ENCODE measurements at places on chromosomes 4 and X.

DNA sequence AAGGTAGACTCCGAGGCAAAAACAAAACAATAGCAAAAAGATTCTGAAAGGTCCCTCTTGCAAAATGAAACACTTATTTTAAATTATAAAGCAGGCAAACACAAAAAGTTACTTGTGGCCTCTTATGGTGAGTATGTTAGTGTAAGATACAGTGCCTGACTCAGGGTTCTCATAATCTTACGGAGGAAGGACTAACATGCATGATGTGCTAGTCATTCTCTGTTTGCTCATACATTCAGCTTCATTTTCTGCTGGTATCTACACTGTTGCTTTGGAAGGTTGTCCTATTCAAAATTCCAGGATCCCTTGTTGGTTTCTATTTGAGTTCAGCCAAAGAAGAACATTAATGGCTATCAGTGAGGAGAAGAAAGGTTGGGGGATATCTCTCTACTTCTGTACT lies 249.1 kb upstream of the FAM47A start:
- no peak for DNase-seq

DNA sequence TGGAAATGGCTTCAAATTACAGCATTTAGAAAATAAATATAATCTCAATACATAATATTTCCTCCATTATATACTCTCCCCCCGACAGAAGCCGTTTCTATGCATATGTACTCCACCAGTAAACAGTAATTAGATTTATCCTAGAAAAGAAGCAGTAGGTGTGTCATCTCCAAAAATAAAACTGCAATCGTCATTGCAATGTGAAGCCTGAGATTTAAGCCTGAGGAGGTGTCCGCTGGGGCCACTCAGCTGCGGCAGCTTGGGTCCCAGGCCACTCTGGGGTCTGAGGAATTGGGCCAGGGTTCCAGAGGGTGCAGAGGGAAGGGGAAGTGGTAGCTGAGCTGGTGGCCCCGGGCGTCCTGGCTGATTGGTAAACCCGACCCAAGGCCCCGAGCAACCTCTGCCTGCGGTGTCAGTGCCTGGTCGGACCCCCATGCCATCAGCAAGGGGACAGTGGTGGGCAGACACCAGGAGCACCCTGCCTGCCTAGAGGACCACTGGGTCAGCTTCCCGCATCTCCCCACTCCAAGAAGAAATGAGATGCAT lies 7.8 kb upstream of the MXD4 start:
- DNase-seq, result no peak

GRCh38 chrX:129006491-129006890 lies 516.8 kb downstream of the SMARCA1 start:
- DNase-seq, result no peak

DNA sequence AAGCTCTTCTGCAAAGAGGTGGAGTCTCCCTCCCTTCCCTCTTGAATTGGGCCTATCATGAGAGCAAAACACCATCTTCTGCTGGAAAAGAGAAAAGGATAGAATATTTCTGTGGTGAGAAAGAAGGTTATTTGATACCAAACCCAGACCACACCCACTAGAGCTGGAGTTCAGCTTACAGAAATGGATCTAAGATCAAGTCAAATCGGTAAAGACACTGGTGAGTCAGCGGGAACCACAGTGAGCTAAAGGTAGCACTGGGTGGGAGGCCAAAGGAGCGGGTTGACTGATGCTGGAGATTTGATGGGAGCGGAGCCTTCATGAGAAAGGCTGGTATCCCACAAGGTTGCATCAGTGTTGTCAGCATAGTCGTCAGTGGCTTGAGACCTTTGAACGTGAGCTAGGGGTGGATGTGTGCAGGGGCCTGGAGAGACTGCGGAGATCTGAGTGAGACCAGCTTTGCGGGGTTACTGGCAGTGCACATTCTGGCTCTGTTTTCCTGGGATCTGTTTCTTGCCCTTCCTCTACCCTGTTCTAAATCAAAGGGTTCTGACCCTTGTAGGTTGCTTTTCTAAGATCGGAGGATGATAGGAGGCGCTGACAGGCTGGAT lies 106.4 kb upstream of the SCOC start:
- no peak for DNase-seq

DNA sequence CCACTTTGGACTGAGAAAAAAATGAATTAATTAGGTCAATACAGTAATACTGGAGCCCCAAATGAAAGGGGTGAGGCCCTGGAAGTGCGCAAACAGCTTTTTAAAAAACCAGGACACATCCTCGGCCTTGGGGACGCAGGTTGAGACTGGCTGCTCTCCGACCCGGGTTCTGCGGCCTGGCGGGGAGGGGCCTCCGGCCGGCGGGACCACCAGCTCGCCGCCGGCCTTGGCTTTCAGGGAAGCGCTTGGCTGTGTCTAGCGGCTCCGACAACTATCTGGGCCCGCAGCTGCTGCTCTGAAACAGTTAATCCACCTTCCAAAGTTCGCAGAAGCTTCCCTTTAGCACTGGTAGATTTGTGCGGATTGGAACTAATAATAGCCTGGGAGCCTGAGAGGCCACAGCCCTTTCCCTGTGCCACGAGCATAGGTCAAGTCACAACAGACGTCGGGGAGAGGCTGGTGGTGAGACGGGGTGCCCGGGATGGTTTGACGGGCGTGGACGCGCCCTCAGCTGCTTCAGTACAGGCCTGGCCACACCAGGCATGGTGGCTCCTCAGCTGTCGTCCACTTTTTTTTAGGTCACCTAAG lies 1.1 kb upstream of the SEL1L3 start:
- no peak for DNase-seq

DNA sequence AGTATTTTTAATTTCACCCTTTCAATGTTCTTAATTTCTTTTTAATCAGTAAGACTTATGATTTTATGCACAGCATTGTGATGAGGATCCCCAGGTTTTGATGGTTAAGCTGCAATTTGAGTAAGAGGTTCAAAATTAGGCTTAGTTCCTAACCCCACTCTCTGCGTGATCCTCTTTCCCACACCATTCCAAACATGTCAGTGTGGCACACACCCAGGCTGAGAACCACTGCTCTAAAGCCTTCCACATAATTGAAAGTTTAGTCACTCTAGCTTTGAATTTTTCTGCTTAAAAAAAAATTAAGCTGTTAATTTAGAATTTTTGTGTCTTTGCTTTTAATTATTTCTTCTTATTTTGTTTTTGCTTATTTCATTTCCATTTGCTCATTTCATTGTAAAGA lies 68.8 kb upstream of the SLC7A11 start:
- no peak for DNase-seq

GRCh38 chr4:180636696-180637404 lies 1606.4 kb upstream of the TENM3 start:
- DNase-seq, result no peak

- no peak for DNase-seq
These were observed 15.3 kb upstream of the BEND4 start for GRCh38 chr4:42167709-42168108.

- DNase-seq, result no peak
These were observed 884.7 kb downstream of the FSTL5 start for GRCh38 chr4:161279095-161279494.

DNA sequence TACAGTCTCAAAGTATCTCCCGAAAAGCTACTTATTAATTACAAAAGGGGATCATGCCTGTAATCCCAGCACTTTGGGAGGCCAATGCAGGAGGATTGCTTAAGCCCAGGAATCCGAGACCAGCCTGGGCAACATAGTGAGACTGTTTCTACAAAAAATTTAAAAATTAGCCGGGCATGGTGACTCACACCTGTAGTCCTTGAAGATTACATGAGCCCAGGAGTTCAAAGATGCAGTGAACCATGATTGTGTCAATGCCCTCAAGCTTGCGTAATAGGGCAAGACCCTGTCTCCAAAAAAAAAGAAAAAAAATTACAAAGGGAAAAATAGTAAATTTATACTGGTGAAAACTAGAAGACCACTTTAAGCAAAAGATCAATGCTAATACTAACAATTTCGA lies 3.3 kb upstream of the PORCN start:
- DNase-seq, result no peak

DNA sequence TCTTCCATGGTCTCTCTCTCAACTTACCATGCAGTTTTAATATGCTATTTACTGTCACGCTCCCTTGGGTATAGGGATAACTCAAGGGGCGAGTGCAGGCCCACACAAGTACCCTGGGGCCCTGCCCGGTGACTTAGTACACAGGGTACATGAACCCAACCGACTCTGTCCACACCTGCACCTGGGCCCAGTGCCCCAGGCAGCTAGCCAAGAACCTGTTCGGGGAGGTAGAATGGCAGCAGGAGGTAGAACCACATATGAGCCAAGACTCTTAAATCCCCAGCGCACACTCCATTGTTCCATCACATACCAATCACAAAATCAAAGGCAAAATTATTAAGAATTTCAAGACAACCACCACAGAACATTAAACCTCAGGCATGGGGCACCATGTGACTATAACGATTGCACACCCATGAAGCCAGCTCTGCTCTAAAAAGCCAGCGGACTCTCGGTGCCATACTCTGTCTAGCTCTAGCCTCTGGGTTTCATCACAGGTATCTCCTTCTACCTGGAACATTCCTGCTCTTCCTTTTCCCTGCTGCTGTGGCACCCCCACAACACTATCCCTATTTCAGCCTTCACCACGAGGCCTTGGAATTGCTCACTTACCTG lies 14.6 kb downstream of the PHF8 start:
- DNase-seq, result no peak

DNA sequence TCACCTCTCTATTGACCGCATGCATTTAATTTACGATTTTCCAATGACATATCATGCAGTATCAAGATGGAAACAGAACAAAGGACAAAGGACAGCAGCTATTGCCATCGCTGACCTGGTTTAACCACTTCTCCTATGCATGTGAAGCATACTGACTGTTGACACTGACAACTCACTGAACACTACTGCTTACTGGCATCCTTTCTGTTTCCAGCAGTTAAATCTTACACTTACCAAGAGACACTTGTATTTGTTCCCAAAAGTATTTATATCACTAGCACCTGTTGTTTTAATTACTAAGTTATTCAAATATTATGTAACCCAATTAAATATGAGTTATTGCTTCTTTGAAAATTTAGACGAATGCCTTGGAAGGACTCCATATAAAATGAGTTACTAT lies 176.7 kb downstream of the PDGFC start:
- no peak for DNase-seq

DNA sequence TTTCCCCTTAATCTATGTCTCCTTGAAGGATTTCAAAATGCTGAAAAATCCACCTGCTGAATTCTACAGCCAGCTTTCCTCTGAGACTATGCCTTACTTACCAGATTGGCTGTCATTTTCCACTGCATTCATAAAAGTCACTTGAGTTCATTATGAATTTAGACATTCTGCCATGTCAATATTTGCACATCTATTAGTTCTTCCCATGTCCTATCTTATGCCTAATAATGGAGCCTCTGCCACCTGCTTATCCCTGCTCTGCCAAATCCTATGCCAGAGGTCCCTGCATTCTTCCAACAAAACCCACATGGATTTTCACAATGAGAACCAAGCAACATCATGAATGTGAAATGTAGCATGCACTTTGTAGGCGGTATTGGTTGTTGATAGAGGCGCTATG lies 42.6 kb downstream of the GASK1B start:
- DNase-seq, result no peak

DNA sequence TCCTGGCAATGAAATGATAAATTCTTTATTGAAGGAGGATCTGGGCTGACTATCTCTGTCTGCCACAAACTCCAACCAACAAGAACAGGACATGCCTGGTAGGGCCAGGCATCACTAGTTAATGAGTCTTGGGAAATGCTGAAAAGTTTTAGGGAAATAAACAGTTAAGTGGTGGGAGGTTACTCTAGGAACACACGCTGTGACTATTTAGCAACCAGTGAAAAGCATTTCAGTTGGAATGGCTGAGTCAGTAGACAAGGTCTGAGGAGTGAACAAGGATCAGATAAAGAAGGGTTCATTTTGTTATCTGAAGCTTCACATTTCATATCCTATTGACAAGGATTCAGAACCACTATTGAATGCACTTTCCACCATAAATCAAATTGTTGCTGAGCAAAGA lies 394.9 kb upstream of the BOD1L1 start:
- no peak for DNase-seq

- DNase-seq, result no peak
These were observed 76.6 kb downstream of the ZNF182 start for GRCh38 chrX:47927212-47927611.

- no peak for DNase-seq
These were observed 314.7 kb upstream of the PRKX start for GRCh38 chrX:4028151-4028550.

GRCh38 chr4:106978046-106978774 lies 57.9 kb downstream of the DKK2 start:
- peak; percentile 57 for DNase-seq

GRCh38 chr4:136861091-136861490 lies 671.2 kb downstream of the PCDH18 start:
- no peak for DNase-seq

- DNase-seq, result no peak
These were observed 20.8 kb downstream of the LIN54 start for GRCh38 chr4:82989575-82990429.

DNA sequence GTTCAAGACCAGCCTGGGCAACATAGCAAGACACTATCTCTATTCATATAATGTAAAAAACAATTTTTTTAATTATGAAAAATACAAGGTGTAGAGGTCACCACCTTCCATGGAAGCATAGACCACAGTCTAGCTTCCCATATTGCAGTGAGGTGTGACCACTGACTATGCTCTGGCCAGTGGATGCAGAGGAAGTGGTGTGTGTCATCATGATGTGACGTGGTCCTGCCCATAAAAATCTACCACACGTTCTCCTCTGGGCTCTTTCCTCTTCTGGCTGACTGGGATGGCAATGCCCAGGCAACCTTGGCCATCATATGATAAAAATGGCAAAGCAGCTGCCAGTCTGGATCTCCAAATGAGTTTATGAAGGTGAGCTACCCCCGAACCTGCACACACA lies 65.7 kb downstream of the RBM47 start:
- DNase-seq, result peak; percentile 31

- peak; percentile 20 for DNase-seq
These were observed 5.1 kb downstream of the CD40LG start for GRCh38 chrX:136652822-136653723.

DNA sequence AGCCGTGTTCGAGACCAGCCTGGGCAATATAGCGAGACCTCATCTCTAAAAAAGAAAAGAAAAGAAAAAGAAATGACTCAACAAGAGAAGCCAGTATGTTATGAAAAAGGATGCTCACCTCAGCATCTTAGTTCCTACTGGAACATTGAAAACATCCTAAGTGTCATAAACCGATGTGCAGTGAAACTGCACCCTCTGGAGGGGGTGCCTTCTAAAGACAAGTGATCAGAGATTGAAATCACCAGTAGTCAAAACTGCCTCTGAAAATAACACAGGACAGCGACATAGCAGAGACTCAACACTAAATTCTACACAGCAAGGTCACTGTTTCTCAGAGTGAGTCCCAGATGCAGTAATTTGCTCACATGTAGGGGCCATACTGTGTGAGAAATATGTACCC lies 28.0 kb upstream of the ATP6AP2 start:
- no peak for DNase-seq

GRCh38 chrX:44972132-44972531 lies 99.1 kb downstream of the KDM6A start:
- no peak for DNase-seq

DNA sequence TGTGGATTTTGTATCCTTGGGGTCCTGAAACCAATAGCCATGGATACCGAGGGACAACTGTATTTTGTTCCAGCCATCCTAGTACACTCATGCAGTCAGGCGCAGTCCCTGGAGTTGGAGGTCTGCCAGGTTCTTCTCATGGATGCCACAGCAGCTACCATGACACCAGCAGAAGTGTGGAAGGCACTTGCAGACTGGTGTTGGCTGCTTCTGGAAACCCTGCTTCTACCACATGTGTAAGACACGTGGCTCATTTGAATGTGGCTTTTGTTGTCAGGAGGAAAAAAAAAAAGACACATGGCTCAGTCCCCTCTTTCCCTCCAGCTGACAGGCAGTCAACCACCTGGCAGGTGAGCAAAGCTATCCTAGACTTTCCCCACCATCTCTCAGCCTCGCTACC lies 19.4 kb downstream of the DRD5 start:
- no peak for DNase-seq

All from tibial artery (tissue), 4 donors.